Fibroblast of skin of right biceps (primary cell): ENCODE measurements at places on chromosomes 7 and 10.

GRCh38 chr7:36098096-36098495, 55.0 kb upstream of the EEPD1 start:
- DNase-seq: no peak

GRCh38 chr10:17735166-17735941, 16.6 kb upstream of the TMEM236 start:
- no peak for DNase-seq

DNA sequence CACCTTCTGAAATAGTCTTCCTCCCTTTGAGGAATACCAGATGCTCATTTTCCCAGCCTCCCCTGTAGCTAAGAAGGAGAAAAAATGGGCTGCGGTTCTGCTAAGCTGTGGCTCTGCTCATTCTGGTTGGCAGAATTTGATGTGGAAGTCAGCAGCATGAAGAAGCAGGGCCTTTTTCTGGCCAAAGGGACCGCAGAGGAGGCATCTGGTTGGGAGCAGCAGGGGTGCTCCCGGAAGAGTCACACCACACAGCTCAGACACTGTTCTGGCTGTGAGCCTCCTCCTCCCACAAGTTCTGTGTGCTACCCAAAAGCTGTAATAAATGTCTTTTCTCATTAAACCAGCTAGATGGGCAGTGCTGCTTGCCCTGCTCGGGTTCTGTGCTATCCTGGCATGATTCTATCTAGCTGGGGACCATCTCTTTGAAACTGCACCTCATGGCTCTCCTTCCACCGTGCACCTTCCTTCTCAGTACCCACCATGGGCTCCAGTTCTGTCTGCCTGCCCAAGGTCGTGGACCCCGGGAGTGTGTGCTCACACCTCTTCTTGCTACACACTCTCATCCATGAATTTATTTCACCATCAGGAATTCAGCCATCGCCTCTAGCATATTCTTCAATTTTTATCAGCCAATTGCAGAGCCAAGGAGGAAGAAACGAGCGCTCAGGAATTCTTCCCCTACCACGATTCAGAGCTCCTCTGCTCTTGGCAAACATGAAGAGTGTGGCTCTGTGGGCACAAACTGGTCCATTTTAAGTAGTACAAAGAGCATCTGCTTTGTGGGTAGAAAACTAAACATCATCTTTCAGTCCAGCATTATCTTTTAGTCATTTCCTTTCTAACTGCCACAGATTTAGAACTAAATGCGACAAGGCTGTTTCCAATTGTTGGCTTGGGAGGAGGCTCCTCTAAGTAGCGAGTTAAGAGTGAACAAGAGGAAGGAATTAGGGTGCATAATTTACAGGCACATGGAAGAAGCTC, 76.9 kb downstream of the FAM171A1 start:
- DNase-seq: peak; percentile 55

GRCh38 chr10:70175516-70175915, 5.2 kb upstream of the SAR1A start:
- DNase-seq: no peak

GRCh38 chr10:5538892-5539651, 14.3 kb downstream of the CALML3 start:
- no peak for DNase-seq

DNA sequence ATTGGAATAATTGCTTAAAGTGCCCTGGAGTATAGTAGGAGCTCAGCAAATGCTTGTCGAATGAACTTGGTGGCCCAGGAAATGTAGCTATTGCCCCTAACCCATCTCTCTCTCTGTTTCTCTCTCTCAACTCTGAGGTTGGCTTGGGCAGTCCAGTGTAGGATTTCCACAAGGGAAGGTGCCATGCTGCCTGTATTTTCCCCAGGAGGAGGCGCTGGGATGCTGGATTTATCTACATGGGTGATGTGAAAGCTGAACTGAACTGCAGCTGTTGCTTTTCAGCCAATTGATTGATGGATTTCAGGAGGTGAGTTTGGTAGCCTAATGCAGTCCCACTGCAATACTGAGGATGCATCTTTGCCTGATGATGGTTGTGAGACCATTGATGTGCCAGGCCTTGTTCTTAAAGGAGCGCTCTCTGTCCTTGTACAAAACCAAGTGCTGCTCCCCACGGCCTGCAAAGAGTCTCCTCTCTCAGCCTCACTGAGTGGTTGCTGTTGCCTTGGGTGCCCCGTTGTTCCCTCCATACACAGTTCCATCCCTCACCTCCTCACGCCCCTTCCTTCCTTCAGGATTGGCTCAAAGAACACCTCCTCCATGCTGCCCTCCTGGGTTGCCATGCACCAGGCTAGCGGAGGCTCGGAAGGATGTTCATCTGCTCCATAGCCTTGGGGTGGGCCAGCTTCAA, 200.6 kb downstream of the GLRX3 start:
- no peak for DNase-seq

DNA sequence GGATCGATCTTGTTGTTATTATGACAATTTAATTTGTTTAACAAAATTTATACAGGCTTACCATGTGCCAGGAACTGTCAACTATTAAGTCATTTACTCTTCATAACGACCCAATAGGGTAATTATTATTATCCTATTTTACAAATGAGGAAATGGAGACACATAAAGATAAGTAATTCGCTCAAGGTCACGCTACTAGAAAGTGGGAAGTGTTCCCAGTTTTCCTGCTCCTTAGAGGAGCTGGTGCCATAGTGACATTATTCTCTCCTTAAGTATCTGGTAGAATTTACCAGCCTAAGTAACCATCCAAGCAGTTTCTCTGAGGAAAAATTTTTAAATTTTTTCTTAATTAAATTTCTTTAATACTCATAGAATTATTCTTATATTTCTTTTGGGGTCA, 360.9 kb upstream of the RNF32 start:
- no peak for DNase-seq

DNA sequence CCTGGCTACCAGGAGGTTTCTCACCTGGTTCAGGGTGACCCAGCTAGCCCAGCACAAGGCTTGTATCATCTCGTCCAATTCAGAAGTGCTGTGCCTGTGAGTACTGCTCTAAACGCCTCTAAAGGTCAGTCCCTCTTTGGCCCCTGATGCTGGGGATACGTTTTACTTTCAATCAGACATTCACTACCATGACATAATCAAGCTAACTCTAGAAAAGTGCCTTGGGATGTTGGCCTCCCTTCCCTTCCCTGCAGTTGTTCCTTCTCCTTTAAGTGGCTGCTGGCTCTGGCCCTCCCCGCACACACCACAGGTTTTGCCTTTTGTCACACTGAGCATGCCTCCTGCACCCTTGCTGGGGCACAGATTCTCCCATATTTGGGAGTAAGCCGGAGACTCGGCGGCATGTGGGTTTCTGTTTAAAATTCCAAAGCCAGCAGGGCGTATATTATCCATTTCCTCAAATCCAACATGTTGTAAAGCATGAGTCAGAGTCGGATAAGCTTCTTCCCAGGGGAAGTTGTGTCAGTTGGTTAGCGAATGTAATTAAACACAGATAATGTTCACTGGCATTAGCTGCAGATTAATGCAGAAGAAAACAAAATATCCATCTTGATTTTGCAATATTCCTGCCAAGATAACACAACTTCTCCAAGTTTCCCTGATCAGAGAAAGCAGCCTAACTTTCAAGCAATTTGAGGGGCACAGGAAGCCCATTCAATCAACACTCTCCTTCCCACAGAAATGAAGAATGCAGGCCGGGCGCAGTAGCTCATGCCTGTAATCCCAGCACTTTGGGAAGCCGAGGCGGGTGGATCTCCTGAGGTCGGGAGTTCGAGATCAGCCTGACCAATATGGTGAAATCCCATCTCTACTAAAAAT, 31.8 kb upstream of the VCL start:
- peak; percentile 100 for DNase-seq

- DNase-seq: no peak
These were observed 90.7 kb upstream of the NAMPT start for GRCh38 chr7:106375499-106375898.

- DNase-seq: no peak
These were observed 785.7 kb downstream of the CNTNAP2 start for GRCh38 chr7:146902266-146902665.

DNA sequence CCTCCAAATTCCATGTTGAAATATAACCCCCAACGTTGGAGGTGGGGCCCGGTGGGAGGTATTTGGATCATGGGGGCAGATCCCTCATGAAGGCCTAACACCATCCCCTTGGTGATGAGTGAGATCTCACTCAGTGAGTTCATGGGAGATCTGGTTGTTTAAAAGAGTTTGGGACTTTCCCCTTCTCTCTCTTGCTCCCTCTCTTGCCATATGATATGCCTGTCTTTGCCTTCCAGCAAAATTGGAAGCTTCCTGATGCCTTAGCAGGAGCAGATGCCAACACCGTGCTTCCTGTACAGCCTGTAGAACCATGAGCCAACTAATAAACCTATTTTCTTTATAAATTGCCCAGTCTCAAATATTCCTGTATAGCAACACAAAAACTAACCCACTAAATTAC, 55.7 kb upstream of the CDK1 start:
- no peak for DNase-seq

DNA sequence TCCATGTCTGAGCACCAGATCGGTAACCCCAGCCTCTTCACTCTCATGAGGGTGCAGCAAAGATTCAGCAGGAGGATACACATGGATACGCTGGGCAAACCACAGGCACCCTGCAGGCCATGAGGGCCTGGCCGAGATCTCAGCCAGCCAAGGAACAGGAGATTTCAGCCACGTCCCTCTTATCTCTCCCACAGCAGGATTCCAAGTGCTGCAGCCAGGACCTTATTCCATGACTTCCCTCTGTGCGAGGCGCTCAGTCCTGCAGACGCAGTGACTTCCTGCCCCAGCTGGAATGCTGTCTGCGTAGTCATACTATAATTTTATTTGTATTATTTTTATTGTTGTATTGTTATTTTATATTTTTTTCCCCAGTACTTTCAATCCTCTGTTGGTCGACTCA, 66.8 kb downstream of the PTPRN2 start:
- no peak for DNase-seq

GRCh38 chr7:149717481-149717880, 55.9 kb downstream of the ZNF467 start:
- no peak for DNase-seq

GRCh38 chr7:106679153-106679931, 18.4 kb upstream of the CCDC71L start:
- peak; percentile 83 for DNase-seq

GRCh38 chr7:101817471-101818286, at the start of gene CUX1:
CUX1 (plus strand) TSS chr7:101817626; CDS start chr7:101817640, 14 bp downstream.
- peak; percentile 27 for DNase-seq

- DNase-seq: no peak
These were observed 71.5 kb downstream of the LRRC4 start for GRCh38 chr7:127959770-127960169.

- DNase-seq: no peak
These were observed 997.0 kb downstream of the GATA3 start for GRCh38 chr10:9051328-9051974.

GRCh38 chr10:125025341-125025740, 83.4 kb downstream of the ZRANB1 start:
- peak; percentile 52 for DNase-seq

DNA sequence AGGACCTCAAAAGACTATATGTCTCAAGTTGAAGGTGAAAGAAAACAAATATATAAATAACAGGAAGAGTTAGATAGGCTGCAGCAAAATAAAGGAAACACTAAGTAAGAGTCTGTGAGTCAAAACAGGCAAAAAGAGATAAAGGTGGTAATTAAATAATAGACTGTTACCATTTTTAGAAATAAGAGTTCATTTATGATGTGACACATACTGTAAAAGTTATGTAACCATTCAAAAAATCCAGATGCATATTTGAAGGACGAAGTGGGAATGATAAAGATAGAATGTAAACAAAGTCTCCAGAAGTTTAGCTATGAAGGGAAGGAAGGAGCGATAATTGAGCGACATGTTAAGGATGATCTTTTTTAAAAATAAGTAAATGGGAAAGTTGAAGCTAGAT, 50.5 kb downstream of the HECTD2 start:
- DNase-seq: peak; percentile 38

DNA sequence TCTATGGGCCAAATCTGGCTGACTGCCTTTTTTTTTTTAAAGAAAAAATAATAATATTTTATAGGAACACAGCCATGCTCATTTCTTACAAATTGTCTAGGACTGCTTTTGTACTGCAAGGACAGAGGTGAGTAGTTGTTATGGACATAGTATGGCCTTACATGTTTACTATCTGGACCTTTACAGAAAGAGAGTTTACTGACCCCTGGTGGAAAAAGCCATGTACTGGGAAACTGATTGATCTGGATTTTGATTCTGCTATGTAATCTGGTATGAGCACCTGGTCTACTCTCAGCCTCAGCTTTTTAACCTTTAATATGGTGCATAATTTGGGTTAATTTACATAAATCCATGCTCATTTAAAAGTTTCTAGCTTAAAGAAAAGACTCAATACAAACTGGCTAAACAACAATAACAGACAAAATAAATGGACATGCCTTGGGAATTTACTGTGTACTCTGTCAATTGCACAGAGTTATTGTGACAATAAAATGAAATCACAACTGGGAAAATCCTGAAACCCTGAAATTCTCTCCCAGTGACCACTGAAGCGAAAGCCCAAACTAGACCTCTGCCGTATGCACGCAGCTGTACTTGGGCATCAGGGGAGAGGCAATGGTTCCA, 260.7 kb downstream of the BMPER start:
- DNase-seq: peak; percentile 52

DNA sequence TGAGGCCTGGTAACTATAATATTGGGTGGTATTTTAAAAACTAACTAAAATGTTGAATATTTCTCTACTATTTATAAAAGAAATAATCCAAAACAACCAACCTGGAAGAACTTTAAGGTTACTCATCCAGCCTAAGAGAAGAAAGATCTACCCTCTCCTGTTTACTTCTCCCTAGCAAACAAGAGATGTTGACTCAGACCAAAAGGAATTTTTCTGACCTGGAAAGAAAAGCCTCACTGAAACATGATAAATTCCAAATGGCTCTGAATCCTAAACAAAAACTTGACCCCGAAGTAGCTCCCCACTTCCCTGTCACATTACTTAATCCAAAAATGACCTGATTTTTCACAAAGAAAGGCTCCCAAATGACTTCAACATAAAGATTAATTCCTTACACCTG, 101.2 kb downstream of the PARD3 start:
- peak; percentile 34 for DNase-seq

GRCh38 chr7:128911423-128912031, 1.0 kb upstream of the KCP start:
- no peak for DNase-seq
